EL (cell line): ENCODE measurements at places on chromosomes 1 and 21.

DNA sequence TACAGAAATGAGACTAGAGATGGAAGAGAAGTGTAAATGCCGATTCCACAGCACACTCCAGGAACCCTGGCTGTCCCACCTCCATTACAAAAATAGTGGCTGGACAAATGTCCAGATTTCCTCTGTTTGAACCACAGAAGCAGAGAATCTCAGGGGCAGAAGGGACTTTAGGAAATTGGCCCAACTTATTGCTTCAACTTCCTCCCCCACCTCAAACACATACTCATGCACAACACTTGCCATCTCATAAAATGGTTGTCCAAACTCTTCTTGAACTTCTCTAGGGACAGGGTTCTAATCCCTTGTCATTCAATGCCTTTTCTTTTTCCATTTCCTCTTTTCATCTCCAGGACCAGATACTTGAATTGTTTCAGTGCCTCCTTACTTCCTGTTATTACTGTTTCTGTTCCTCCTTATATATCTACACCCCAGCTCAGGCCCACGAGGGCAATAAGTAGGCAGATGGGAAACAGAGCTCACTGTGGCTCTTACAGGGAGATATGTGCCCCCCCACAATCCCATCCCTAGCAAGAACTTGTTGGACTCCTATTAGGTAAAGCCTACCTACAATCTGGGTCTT is 8.5 kb upstream of the B4GALT3 start:
- DNase-seq, result no peak

DNA sequence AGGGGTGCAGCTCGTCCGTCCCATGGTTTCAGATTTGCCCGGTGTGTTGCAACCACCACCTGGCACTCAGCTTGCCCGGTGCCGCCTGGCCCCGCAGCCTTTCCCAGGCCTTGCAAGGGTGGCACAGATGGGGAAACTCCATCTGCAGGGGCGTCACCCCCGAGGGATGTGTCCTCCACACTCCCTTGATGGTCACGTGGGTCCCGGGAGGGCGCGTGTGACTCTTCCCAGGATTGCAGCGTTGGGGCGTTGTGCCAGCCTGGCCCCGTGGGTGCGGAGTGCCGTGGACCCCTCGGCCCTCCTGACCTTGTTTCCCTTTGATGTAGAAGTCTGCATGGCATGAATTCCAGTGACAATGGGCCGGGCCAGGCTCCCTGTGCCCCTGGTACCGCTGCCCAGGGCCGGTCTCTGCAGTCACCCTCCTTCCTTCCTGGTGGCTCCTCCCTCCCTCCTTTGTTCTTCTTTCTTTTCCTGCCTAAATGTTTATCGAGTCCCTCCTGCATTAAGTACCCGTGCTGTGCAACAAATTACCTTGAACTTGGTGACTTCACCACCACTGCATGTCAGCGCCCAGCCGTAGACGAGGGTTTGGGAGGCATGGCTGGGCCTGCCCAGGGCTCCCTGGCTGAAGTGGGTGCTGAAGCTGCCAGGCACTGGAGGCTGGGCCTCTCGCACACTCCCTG is 22.9 kb downstream of the RRP1 start:
- DNase-seq, result no peak

DNA sequence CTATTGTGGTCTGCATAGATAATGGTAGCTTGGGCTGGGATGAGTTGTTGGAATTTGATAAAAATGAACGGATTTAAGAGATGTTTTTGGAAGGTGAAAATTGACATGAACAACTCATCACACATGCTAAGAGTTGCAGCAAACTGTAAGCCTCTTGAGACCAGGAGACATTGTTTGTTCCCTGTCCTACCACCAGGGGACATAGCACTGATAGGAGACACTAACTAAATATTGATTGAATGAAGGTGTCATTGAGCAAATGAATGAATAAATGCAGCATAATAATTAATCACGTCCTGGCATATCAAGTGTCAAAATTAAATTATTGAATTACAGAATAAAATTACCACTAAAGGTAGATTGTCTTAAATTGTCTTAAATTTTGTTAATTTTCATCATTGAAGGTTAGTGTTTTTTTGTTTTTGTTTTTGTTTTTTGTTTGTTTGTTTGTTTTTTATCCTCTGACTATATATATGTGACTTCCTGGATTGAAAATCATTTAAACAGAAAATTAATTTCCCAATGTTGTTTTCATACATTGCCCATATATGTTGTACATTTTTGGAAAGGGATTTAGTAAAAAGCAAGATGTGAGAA is 285.3 kb upstream of the C1orf105 start:
- no peak for DNase-seq

- DNase-seq, result no peak
Measured at GRCh38 chr1:106498238-106498637, 558.2 kb upstream of the PRMT6 start.

DNA sequence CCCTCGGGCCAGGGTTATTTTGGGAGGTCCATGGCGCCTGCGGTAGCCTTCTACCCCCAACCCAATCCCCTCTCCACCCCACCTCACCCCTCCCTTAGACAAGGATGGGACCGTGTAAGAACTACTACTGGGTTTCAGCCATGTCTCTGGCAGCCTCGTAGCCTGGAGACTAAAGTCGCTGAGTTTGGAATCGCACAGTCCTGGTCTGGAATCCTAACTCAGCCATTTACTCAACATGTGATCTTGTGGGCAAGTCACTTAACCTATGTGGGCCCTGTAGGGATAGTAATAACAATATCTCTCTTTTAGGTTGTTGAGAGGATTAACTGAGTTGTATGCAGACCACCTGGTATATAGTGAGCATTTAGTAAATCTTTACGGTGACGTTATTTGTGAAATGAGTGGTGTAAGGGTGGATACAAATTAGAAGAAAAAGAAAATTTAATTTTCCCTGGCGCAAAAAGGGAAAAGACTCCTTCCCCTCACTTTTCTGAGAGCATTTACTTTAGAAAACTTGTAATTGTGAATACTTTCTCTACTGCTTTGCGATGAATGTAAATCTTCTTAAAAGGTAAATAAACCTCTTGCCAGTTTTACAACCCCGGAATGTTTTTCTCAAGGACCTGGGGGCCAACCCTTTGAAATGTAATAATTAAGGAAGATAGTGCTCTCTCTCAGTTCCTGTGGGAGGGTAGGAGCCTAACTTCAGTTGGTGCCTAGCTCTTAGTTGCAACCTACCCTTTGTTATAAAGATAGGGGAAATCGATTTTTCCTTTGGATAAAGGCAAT is 615 bp upstream of the MRPS15 start:
- DNase-seq, result no peak

GRCh38 chr1:153733970-153734369 is 6.1 kb downstream of the INTS3 start:
- DNase-seq, result no peak

DNA sequence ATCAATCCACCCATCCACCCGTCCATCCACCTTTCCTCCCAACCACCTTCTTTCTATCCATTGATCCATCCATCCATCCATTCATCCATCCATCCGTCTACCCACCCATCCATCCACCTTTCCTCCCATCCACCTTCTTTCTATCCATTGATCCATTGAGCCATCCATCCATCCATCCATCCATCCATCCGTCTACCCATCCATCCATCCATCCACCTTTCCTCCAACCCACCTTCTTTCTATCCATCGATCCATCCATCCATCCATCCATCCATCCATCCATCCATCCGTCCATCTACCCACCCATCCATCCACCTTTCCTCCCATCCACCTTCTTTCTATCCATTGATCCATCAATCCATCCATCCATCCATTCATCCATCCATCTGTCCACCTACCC is 5.1 kb upstream of the EDN2 start:
- DNase-seq, result no peak

DNA sequence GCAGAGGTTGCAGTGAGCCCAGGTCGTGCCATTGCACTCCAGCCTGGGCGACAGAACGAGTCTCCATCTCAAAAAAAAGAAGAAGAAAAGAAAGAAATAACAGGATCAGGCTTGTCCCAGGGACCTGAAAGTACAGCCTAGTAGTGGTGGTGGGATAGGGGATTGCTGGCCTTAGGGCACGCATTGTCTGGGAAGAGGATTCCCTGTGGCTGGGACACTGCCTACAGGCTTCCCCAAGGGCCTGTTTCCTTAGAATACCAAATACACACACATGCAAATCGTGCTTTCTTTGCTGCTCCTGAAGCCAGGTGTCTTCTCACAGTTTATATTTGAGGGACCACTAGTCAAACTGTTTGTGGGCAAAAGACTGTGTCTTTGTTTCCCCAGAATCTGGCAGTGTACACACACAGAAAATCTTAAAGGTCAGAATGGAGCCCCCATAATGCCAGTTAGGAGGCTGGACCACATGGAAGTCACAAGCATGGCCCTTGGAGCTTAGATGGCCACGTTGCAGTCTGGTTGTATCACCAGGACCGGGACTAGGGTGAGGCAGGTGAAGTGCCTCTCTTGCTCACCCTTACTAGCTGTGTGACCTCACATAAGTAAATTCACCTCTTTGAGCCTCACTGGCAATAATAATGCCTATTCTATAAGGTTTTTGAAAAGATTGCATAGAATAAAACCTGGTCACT is 12.7 kb upstream of the ASAP3 start:
- DNase-seq, result no peak

- DNase-seq, result no peak
Measured at GRCh38 chr1:156165083-156165482, 11.7 kb downstream of the SEMA4A start.

DNA sequence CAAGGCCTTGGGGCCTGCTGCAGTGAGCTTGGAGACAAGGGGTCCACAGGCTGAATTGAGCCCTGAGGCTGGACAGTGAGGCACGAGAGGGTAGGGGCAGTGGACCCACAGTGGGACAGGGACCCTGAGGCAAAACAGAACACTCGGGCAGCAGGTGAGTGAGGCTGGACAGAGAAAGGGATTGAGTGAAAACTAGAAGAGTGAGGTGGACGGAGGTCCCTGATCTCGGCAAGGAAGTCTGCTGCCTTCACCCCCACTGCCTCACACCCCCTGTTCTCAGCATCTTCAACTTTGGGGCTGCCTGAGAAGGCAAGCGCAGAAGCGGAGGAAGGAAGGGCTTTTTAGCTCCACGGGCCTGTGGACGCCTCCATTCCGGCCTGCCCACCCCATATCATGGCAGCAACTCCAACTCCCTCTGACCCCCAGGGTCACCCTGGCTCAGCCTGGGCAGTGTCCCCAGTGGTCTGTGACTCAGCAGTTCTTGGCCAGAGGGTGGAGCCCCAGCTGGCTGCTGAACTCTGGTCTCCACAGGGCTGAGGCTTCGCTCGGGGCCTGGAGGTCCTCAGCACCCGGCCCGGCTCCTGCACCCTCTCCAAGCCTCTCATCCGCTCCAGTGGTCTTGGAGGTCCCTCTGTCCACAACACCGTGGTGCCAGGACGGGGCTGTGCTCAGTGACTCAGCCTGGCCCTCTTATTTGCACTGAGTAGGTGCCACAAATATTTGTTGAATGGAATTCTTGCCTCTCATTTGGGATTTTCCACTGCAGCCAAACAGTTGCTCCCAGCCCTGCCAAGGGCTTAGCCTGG is 60.0 kb upstream of the EPS8L3 start:
- peak; percentile 64 for DNase-seq

DNA sequence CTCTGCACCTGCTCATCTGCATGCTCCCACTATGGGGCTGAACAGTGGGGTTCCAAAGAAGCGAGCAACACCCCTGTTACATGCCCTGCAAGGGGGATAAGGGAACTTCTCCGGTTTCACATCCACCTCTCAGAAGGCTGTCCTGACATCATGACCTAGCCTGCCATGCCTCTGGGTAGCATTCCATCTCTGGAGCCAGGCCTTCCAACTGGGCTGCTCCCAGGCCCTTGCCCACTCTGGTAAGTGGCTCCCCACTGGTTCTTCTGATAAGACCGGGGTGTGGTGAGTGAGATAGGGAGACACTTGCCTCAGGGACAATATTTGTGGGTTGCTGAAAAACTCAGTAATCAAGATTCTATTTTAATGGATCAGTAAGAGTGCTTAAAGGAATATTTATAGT is 57.8 kb downstream of the KCNJ15 start:
- DNase-seq, result no peak

DNA sequence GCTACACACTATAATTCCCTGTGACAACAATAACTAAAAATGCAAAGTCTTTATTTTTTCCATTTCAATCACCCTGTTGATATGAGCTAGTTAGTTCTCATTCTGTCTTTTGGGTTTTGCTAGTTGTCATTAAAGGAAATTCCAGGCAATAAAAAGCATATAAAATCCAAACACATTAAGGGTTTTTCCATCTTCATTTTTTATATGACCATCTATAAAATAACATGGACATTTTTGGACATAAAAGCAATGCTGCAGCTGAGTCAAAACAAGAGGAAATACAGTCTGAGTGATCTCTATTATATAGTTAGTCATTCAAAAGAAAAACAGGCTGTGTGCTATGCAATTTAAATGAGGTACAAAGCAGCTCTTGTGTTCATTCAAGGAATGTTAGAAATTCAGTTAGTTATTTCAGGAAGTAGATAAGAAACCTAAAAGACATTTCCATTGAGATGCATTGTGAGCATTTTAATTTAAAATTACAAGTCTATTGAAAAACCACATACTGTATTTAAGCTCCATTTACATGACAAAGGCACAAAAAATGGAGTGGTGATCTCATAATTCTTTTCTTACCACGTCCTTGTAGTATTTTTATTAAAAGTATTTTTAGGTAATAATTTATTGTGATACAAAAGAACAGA is 67.3 kb upstream of the BCL10 start:
- DNase-seq, result peak; percentile 86
